ENCODE measurements at places on chromosomes 7 and 10.

DNA sequence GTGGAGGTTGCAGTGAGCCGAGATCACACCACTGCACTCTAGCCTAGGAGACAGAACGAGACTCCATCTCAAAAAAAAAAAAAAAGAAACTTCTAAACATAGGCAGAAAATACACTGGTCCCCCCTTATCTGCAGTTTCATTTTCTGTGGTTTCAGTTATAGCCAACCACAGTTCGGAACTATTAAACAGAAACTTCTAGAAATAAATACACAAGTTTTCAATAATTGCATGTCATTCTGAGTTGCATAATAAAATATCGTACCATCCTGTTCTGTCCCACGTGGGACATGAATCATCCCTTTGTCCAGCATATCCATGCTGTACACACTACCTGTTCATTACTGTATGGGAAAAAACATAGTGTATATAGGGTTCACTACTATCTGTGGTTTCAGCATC, 8.0 kb downstream of the XRCC2 start:
- H3K4me3 ChIP-seq: no peak overlapping the region
- H3K27me3 ChIP-seq: no peaks in the 10 kb centered on the region

- DNase-seq: no peak
- H3K36me3 ChIP-seq: peaks cover 36% of the 10 kb centered on the region
- H3K4me1 ChIP-seq: no peaks in the 10 kb centered on the region
- no peaks in the 10 kb centered on the region for H3K27me3 ChIP-seq
- no peak overlapping the region for H3K4me3 ChIP-seq
Measured at GRCh38 chr7:47336472-47337425, 245.2 kb downstream of the TNS3 start.

DNA sequence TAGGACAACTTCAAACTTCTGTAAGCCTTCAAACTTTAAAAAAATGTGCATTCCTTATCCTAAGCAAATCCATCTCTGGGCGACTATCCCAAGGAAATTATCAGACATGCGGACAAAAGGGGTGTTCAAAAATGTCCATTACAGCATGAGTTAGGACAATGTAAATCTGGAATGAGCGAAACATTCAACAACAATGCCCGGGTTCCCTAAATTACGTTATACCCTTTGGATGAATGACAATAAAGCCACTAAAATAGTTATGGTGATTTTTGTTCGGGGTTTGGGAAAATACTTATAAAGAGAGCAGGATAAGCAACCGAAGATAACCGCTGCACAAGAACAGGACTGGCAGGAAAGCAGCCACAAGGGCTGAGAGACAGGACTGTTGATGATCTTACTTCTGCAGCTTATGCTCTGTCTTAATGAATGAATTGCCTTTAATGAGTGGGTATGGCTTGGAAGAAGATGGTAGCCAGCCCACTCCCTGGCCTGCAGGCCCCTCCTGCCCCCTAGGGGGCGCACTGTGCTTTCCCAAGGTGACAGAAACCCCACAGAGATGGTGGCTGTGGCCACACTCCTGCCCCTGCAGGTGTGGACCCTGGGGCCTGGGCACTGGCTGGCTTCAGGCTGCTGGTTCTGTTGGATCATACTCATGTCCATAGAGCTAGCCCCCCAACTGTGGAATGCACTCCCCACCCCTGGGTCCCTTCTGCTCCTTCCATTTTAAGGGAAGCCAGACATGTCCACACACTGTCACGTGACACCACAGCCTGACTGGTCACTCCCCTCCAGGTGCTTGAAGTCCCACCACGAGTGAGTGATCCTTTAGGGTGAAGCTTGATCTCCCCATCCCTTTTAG, 45.0 kb downstream of the ZCCHC24 start:
- DNase-seq: peak; percentile 58
- peaks cover 7% of the 10 kb centered on the region for H3K36me3 ChIP-seq
- no peaks in the 10 kb centered on the region for H3K4me1 ChIP-seq
- no peak overlapping the region for H3K27ac ChIP-seq

DNA sequence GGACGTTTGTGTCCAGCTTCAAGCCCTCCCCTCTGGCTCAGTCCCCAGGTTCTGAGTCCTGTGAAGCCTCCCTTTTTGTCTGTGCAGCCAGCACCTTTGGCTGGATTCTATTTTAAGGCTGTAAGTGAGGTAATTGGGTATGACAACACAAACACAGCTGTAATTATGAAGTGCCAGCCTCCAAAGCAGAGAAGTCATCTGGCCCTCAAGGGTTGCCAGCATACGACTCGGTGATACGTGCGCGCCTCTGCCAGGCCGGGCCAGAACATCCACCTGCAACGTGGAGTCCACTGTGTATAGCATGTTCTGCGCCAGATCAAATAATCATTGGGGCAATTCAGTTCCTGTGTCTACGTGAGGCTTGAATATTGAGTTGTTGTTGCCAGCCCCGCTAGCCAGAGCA, 6.7 kb upstream of the FAM180A start:
- no peak overlapping the region for H3K27ac ChIP-seq
- H3K36me3 ChIP-seq: no peaks in the 10 kb centered on the region
- no peak overlapping the region for H3K4me3 ChIP-seq
- DNase-seq: peak; percentile 35
- H3K27me3 ChIP-seq: peaks cover 5% of the 10 kb centered on the region
- H3K4me1 ChIP-seq: peaks cover 9% of the 10 kb centered on the region

GRCh38 chr7:66430164-66430545, 198.5 kb upstream of the KCTD7 start:
- H3K27ac ChIP-seq: no peak overlapping the region
- no peaks in the 10 kb centered on the region for H3K4me1 ChIP-seq
- H3K4me3 ChIP-seq: no peak overlapping the region
- no peak for DNase-seq
- H3K36me3 ChIP-seq: peaks cover 23% of the 10 kb centered on the region

GRCh38 chr10:12650538-12651298, 301.4 kb downstream of the CAMK1D start:
- peaks cover 3% of the 10 kb centered on the region for H3K27me3 ChIP-seq
- H3K27ac ChIP-seq: no peak overlapping the region
- no peaks in the 10 kb centered on the region for H3K36me3 ChIP-seq
- DNase-seq: no peak
- H3K4me1 ChIP-seq: no peaks in the 10 kb centered on the region

All from stomach (tissue), 19 donors.